ENCODE measurements at places on chromosomes 2 and 18. TPM values are rescaled to one million over a fixed set of nuclear protein-coding genes. Genes with fewer than 3 reads are reported as not detected.

- no peaks in the 10 kb centered on the region for H3K36me3 ChIP-seq
- no peaks in the 10 kb centered on the region for H3K4me1 ChIP-seq
- DNase-seq, result no peak
- H3K4me3 ChIP-seq, result no peak overlapping the region
Measured at GRCh38 chr2:226440127-226440918, 359.3 kb downstream of the IRS1 start.

- H3K27ac ChIP-seq, result no peak overlapping the region
- no peak for DNase-seq
- H3K4me3 ChIP-seq, result no peak overlapping the region
- H3K36me3 ChIP-seq, result no peaks in the 10 kb centered on the region
Measured at GRCh38 chr2:226125176-226125883, 674.3 kb downstream of the IRS1 start.

- no peak for DNase-seq
- no peak overlapping the region for H3K4me3 ChIP-seq
- no peaks in the 10 kb centered on the region for H3K4me1 ChIP-seq
- H3K36me3 ChIP-seq, result no peaks in the 10 kb centered on the region
Measured at GRCh38 chr2:88808652-88809051, 117.2 kb downstream of the RPIA start.

- H3K27me3 ChIP-seq, result no peaks in the 10 kb centered on the region
- no peak overlapping the region for H3K27ac ChIP-seq
- DNase-seq, result no peak
- no peaks in the 10 kb centered on the region for H3K36me3 ChIP-seq
- no peak overlapping the region for H3K4me3 ChIP-seq
Measured at GRCh38 chr2:109508556-109508955, 105.2 kb downstream of the SEPTIN10 start.

DNA sequence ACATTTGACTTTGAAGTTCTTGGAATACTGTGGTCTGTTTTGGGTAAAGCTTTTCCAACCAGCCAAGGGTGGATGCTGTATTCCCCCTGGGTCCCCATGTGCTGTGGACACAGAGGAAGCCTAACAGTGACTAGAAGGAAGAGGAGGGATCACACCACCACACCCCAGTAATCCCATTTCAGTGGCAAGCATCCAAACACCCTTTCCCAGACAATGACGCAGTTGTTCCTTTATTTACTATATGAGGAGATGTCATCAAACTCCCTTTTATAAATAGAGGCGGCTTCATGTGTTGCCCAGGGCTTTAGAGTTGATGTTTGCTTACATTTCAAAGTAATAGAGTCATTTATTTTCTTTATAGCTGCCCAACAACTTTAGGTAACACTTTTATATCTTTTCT lies 959.4 kb upstream of the GYPC start:
- DNase-seq, result no peak
- no peak overlapping the region for H3K4me3 ChIP-seq

DNA sequence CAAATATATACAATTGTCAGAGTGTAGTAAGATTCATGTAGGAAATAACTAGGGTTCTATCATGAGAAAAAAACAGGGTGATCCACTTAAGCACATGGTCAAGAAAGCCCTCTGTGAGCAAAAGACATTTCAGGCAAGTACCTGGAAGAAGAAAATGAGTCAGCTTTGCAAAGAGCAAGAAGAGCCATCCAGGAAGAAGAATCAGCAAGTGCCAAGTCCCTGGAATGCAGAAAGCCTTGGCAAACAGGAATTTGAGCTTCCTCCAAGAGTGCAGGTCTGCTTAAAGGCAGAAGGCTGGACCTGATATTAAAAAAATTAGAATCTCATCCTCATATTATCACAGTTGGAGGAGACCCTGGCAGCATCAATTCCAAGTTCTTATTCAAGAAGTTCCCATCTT lies 188.5 kb upstream of the CELF4 start:
- no peak overlapping the region for H3K27ac ChIP-seq
- H3K36me3 ChIP-seq, result no peaks in the 10 kb centered on the region
- H3K4me1 ChIP-seq, result no peaks in the 10 kb centered on the region
- peaks cover 7% of the 10 kb centered on the region for H3K27me3 ChIP-seq
- no peak overlapping the region for H3K4me3 ChIP-seq

- H3K36me3 ChIP-seq, result peaks cover 3% of the 10 kb centered on the region
- no peak for DNase-seq
- H3K27ac ChIP-seq, result no peak overlapping the region
- peaks cover 18% of the 10 kb centered on the region for H3K4me1 ChIP-seq
Measured at GRCh38 chr2:3610415-3610814, 15.5 kb downstream of the COLEC11 start.

DNA sequence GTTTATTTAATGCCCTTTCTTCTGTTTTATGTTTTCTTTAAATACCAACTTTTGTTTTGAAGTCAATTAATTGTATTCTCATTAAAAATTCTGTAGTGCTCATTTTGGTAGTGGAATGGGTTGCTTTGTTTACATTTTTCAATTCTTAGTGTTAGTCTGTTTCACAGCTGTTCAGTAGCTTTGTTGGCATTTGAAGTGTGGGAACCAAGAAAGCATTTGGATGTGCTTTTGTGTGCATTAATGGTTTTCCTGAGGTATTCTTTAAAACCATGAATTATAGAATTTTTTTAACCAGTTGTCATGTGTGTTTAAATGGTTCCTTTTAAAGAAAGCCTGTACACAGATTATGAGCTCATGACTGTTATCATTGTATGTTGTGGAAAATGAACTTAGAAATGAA lies 19.7 kb downstream of the MIB1 start:
- H3K27me3 ChIP-seq, result no peaks in the 10 kb centered on the region
- DNase-seq, result no peak
- peaks cover 2% of the 10 kb centered on the region for H3K4me1 ChIP-seq
- H3K4me3 ChIP-seq, result no peak overlapping the region
- no peak overlapping the region for H3K27ac ChIP-seq
- peaks cover 2% of the 10 kb centered on the region for H3K36me3 ChIP-seq

DNA sequence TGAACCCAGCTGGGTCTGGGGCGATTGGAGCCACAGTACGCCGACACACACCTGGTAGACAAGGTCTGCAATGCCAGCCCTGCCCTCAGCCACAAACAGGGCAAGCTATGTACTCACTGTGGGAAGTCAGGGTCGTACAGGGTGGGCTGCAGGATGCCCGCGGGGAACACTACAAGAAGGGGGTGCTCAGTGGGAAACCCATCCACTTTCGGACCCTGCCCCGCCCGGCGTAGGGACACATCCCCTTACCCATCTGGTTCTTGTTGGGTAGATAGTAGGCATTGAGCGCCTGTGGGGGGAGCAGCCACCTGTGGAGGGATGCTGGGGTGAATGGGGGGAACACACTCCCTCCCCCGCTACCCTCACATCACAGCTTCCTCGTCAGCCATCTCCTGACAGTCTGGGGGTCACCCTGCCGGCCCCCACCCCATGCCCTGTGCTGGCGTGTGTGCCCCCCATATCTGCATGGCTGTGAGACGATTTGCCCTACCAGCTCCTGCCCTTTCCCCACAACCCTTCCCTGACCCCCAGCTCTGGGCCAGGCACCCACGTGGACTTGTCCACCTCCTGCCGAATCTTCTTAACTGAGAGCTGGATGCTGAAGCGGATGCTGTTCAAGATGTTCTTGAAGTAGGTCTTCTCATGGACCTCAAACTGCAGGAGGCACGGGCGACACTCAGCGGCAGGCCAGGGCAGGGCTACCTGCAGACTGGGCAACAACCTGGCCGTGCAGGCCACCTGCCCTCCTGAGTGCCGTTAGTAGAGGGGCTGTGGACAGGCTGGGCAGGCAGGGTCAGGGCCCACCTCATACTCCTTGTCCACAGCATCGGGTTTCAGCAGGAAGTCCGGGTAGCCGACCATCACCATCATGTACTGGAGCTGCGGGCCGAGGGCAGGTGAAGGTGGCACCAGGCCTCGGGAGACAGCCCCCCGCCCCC lies 5.1 kb downstream of the ECEL1 start:
- H3K27me3 ChIP-seq, result peaks cover 24% of the 10 kb centered on the region
- no peak for DNase-seq
- no peaks in the 10 kb centered on the region for H3K36me3 ChIP-seq
- H3K4me1 ChIP-seq, result peaks cover 3% of the 10 kb centered on the region
- no peak overlapping the region for H3K27ac ChIP-seq

DNA sequence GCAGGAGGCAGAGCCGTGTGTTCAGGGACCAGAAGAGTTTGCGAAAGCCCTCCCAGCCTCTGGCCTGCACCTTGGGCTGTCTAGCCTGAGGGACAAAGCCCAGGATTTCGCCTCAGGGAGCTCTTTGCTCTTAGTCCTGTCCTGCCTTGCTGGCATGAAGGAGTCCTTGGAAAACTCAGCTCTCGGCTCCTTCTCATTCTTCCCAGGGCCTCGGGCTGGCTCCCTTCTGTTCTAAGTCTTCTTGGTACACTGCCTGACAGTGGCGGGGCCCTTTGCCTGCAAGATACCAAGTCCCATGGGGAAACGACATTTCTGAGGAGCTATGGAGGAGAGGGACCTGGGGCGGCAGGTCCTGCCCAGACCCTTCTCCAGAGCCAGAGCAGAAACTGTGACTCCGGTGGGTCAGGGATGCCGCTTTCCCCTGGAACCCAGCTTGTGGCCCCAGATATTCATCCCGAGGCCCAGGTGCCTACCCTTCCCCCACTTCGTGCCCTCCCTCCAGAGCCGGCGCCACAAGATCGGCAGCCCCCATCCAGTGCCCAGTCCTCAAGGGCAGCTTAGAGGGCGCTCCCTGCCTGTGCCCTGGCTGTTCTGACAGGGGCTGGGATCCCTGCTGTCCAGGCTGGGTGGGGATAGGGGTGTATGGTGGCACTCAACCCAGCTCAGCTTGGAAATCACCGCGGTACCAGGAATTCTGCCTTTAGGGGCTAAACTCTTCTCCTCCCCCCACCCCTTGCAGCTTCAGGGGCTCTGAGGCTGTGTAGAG lies 5.5 kb upstream of the CYP26B1 start:
- no peak overlapping the region for H3K4me3 ChIP-seq
- H3K27ac ChIP-seq, result no peak overlapping the region
- peaks cover 15% of the 10 kb centered on the region for H3K4me1 ChIP-seq
- peaks cover 45% of the 10 kb centered on the region for H3K27me3 ChIP-seq

- H3K4me1 ChIP-seq, result no peaks in the 10 kb centered on the region
- H3K27ac ChIP-seq, result no peak overlapping the region
- no peaks in the 10 kb centered on the region for H3K36me3 ChIP-seq
- DNase-seq, result no peak
Measured at GRCh38 chr18:51639541-51639940, 442.1 kb upstream of the MEX3C start.

GRCh38 chr2:30932870-30933269 lies 125.6 kb upstream of the CAPN13 start:
- no peaks in the 10 kb centered on the region for H3K27me3 ChIP-seq
- DNase-seq, result peak; percentile 18
- H3K4me3 ChIP-seq, result no peak overlapping the region
- H3K27ac ChIP-seq, result no peak overlapping the region
- peaks cover 9% of the 10 kb centered on the region for H3K4me1 ChIP-seq
- H3K36me3 ChIP-seq, result no peaks in the 10 kb centered on the region

- H3K4me1 ChIP-seq, result no peaks in the 10 kb centered on the region
- no peak overlapping the region for H3K27ac ChIP-seq
- no peak for DNase-seq
Measured at GRCh38 chr2:236831698-236832097, 254.0 kb upstream of the COPS8 start.

- no peak overlapping the region for H3K27ac ChIP-seq
- H3K4me1 ChIP-seq, result no peaks in the 10 kb centered on the region
- H3K4me3 ChIP-seq, result no peak overlapping the region
- H3K36me3 ChIP-seq, result no peaks in the 10 kb centered on the region
- no peaks in the 10 kb centered on the region for H3K27me3 ChIP-seq
Measured at GRCh38 chr2:85477884-85478283, 59.4 kb downstream of the SH2D6 start.

GRCh38 chr18:31592506-31593157 lies 955 bp downstream of the TTR start:
- H3K36me3 ChIP-seq, result no peaks in the 10 kb centered on the region
- no peak overlapping the region for H3K27ac ChIP-seq
- no peak overlapping the region for H3K4me3 ChIP-seq
- DNase-seq, result no peak
- no peaks in the 10 kb centered on the region for H3K4me1 ChIP-seq

DNA sequence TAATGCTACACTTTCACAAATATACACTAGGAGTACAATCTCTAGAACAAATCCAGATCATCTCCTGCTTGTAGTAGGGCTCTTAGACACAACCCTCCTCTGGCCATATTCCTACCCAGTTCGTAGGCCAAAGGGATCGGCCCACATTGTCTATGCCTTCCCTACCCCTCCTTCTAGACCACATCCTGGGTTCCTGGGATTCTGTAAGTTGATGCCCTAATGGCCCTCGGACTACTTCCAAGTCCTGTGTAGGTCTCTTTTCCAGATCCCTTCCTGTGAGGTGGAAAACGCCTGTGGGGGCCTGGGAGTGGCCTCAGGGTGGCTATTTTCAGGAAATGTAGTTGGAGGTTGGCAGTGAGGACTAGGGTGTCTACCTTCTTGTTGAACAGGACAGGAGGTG lies 289.7 kb downstream of the ZNF385B start:
- H3K27ac ChIP-seq, result no peak overlapping the region
- no peaks in the 10 kb centered on the region for H3K4me1 ChIP-seq
- DNase-seq, result no peak
- no peaks in the 10 kb centered on the region for H3K36me3 ChIP-seq
- no peak overlapping the region for H3K4me3 ChIP-seq
- H3K27me3 ChIP-seq, result peaks cover 3% of the 10 kb centered on the region

GRCh38 chr18:49174478-49174877 lies 223.7 kb upstream of the SMAD7 start:
- H3K27ac ChIP-seq, result no peak overlapping the region
- no peaks in the 10 kb centered on the region for H3K27me3 ChIP-seq
- no peak overlapping the region for H3K4me3 ChIP-seq
- H3K4me1 ChIP-seq, result peaks cover 36% of the 10 kb centered on the region

GRCh38 chr2:228860601-228861285 lies 410.3 kb downstream of the PID1 start:
- H3K27ac ChIP-seq, result no peak overlapping the region
- H3K36me3 ChIP-seq, result no peaks in the 10 kb centered on the region
- H3K4me1 ChIP-seq, result no peaks in the 10 kb centered on the region

- no peaks in the 10 kb centered on the region for H3K36me3 ChIP-seq
- H3K27me3 ChIP-seq, result peaks cover 4% of the 10 kb centered on the region
- no peak for DNase-seq
- no peak overlapping the region for H3K4me3 ChIP-seq
Measured at GRCh38 chr2:65514555-65515195, 82.3 kb upstream of the SPRED2 start.

DNA sequence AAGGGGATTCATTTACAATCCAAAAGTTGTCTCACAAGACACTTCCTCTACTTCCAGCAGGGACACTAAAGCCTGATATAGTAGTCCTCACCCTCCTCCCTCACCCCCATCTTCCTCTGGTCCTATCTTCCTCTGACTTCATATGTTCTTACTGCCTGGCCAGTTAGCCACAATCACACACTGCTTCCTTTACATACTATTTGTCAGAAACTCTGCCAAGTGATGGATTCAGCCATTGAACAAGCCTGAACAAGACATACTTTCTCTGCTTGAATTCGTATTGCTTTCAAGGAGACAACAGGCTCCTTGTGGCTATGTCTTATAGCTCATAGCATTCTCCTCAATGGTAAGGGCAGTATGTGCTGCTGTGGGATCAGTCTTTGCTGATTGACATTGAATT lies 672.2 kb downstream of the BCL11A start:
- peaks cover 11% of the 10 kb centered on the region for H3K4me1 ChIP-seq
- H3K27me3 ChIP-seq, result peaks cover 1% of the 10 kb centered on the region
- no peak overlapping the region for H3K27ac ChIP-seq
- H3K4me3 ChIP-seq, result no peak overlapping the region

The LIMS2 gene
- 15.8 TPM for total RNA-seq

The ASPRV1 gene
- 0.54 TPM for total RNA-seq

The NT5DC4 gene
- not detected for total RNA-seq

The STK39 gene
- total RNA-seq, result 27.1 TPM

The PMAIP1 gene
- total RNA-seq, result 83.4 TPM

The PLA2R1 gene
- total RNA-seq, result not detected

The CRYGC gene
- not detected for total RNA-seq

The SP5 gene
- not detected for total RNA-seq
